Bronchus fibroblast of lung (primary cell): ENCODE measurements at places on chromosomes 2 and 18. TPM values are rescaled to one million over a fixed set of nuclear protein-coding genes. Genes with fewer than 3 reads are reported as not detected.

COBLL1 gene
- total RNA-seq, result 0.67 and 0.74 TPM in 2 replicates

SLC9A2 gene
- not detected in 2 replicates for total RNA-seq

MAPK4 gene
- not detected in 2 replicates for total RNA-seq

RIT2 gene
- total RNA-seq, result not detected in 2 replicates

TM4SF20 gene
- total RNA-seq, result not detected in 2 replicates
